ENCODE measurements at places on chromosomes 11 and 22.
A peak's percentile ranks its signal among the peaks of the same experiment; 100 is the strongest.

DNA sequence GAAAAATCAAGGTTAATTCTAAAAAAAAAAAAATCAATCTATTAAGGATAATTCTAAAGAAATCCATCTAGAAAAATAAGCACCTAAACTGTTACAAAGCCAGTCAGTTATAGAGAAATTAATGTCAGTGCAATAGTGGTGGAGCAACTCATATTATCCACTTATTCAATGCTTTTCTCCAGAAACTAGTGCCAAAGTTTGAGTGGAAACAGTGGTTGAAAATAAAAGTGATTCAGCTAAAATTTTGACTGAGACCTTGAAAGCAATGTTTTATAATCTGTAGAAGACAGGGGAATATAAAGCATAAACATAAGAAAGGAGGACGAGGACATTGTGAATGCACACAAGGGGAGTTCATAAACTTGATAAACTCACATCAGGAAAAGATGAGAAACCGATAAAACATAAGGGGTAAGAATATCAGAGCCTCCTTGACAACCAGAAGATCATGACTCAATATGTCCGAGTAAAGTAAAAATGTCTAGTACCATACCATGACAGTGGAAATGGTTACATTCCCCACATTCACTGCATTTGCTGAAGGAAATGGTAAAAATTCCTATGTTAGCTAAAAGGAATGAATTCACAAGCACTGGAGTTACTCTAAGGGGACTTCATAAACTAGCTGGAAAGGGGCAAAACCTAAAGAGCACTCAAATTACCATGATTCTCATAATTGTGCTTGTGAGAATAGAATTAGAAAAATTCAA is 58.7 kb upstream of the SLC5A12 start:
- no peak for DNase-seq

GRCh38 chr22:34902335-34902734 is 163.6 kb upstream of the ISX start:
- no peak for DNase-seq

DNA sequence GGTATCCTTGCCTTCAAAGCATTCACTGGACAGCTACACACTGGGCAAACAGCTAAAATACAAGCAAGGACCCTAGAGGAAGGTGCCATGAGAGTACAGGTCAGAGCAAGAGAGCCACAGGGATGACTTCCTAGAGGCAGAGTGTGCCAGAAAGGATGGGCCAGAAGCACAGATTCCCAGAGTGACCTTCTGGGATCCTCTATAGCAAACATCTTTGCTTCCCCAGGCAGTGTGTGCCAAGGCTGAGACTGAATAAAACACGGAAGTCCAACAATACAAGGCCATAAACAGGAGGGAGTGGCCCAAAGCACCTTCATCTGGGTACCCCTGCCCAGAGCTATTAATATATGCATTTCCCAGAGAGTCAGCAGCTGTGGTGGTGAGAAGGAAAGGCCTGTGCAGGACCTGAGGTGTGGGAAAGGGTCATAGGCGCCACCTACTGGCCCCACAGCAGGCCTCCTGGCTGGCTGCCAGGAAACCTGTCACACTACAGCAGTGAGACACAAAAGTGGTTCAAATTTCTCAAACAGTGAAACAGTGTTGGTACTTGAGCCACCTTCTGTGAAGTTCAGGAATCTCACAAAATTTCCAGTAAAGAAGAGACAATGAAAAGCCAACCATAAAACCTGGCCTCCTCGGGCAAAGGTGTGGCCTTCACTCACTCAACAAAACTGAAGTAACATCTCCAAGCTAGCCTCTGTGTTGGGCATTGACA is 20.3 kb downstream of the CLPB start:
- DNase-seq, result peak; percentile 90

- DNase-seq, result peak; percentile 40
Observed at GRCh38 chr22:35312198-35313059, 12.7 kb downstream of the TOM1 start.

- DNase-seq, result no peak
Observed at GRCh38 chr11:11169715-11170351, 183.2 kb downstream of the CSNK2A3 start.

DNA sequence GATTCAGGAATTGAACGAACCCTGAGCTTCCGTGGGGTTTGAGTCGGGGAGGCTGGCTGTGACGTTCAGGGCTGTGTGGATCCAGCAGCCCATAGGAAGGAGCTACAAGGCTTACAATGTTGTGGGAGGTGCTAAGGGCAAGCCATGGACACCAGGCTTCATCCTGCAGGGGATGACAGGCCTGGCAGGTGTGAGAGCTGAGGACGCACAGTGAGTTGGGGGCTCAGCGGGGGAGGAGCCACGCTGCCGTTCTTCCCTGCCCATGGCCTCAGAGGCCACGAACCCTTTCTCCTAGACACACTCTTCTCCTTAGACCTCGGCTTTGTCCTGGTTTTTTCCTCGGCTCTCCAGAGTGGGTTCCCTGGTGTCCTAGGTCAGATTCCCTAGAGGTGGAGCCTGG is 113.3 kb upstream of the SLC22A12 start:
- no peak for DNase-seq

DNA sequence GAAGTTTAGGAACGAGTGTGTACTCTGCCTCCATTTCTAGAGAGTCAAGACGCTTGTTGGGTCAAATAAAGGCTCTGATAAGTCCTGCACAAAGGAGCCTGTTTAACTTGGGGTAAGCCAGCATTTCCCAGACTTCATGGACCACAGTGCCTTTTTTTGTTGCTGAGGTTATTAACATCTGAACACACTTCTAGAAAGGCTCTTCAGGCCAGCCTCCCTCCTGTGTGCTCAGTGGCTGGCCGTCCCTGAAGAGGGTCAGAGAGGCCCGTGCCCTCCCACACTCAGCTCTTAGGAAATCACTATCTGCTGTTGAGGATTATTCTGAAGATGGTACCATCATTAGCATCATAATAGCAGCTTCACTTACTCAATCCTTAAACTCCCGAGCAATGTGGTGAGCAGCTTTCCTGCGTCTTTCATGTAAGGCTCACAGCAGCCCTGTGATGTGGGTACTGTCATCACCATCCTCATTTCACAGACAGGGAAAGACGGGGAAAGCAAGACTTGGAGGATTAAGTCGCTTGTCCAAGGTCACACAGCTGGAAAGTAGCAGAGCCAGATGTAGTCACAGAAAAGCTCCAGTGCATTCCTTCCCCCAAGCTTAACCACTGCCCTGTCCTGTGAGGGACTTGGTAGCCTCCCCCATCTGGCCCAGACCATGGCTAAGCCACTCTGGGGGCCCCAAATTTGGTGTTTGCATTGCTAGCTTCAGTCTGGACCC is 71.3 kb downstream of the TSPAN18 start:
- DNase-seq, result peak; percentile 61

GRCh38 chr11:11464555-11464954 is 111.5 kb upstream of the CSNK2A3 start:
- no peak for DNase-seq

GRCh38 chr22:40314041-40314440 is 32.3 kb upstream of the ADSL start:
- no peak for DNase-seq

GRCh38 chr11:56841210-56841810 is 92.8 kb upstream of the OR9G4 start:
- peak; percentile 89 for DNase-seq

- peak; percentile 17 for DNase-seq
Observed at GRCh38 chr11:129143335-129143734, 48.8 kb downstream of the ARHGAP32 start.

- no peak for DNase-seq
Observed at GRCh38 chr11:4839851-4840549, 9.0 kb downstream of the OR51S1 start.

GRCh38 chr22:25405841-25406509 is 158.5 kb upstream of the GRK3 start:
- peak; percentile 37 for DNase-seq

- no peak for DNase-seq
Observed at GRCh38 chr22:43563571-43563970, 151.8 kb downstream of the MPPED1 start.

DNA sequence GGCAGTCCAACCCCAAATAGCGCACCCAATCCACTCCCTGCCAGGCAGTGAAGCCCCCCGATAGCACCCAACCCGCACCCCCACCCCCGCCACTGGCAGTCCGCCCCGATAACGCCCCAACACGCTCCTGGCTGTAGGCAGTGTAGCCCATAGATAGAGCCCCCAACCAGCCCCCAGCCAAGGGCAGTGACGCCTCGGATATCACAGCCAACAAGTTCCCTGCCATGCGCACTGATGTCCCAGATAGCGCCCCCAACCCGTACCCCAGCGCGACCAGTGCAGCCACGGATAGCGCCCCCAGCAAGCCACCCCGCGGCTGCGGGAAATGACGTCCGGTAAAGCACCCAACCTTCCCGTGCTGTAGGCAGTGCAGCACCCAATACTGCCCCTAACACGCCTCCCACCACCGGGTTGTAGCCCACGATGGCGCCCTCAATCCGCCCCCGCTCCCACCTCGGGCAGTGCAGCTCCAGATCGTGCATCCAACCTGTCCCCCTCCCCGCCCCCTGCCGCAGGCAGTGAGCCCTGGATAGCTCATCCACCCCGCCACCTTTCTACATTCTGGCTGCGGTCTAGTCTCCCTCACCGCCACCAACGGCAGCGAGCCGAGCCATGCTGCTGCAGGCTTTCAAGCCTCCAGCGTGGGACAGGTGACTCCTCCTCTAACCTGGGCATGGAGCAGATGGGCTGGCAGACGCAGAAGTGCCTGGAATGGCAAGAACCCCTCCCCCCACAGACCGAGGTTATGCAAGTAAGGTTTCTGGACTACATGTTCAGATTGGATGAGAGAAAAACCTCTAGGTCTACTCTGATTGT is 625 bp downstream of the RFPL2 start:
- no peak for DNase-seq
